Brain (organoid and tissue), 16 donors: ENCODE measurements at places on chromosomes 3 and 15.

DNA sequence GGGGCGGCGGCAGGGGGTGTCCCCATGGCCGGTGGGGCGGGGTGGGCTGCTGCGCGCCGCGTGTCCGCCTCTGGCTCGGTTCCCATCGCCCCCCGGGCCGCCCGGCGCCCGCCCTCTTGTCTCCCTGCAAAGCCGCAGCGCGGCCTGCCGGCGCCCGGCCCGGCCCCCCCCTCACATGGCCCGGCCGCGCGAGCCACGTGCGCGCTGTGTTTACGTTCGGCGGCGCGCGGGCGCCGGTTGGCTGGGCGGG is 502 bp downstream of the NR1D2 start:
- no peak for DNase-seq

DNA sequence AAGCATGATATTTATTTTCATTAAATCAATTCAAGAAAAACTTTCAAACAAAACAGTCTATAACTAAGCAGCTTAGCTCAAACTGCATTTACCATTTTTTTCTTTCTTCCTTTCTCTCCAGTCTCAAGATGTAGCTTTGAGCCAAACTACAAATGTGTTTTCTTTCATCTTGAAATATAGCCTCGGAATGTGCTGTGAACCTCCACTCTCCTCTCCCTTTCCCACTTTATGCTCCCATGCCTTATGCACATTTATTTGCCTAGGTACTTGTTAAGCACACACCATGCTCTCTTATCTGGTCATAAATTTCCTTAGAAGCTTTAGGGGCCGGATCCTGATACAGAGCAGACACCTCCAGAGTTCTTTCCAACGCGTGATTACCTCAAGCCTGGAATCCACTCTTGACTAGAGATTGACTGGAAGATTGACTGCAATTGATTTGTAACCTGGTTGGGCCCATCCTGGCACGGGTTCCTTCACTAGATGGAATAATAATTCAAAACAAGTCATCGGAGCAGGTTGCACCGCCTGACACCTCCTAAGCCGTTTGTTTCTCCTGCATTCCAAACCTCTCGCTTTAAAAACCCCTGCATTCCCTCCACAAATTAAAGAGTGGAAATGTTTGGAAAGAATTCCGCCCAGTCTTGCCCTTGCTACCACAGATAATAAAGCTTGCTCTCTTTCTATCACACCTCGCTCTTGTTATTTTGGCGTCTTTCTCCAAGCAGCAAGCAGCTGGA is 344.7 kb downstream of the CHL1 start:
- no peak for DNase-seq

DNA sequence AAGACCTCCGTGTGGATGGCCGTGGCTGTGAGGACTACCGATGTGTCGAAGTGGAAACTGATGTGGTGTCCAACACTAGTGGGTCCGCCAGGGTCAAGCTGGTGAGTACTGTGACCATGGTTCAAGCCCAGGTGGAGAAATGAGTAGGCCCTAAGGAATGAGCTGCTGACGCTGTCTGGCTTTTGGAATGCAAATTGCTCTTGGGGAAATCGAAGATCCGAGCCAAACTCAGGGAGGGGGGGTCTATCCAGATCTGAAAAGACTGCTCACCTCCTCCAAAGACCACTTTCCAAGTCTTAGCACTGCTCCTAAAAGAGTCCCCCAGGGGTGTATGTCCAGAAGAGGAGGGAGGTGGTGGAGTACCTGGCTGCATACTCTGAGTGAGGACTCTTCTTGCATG is 13.1 kb downstream of the EXOSC7 start:
- DNase-seq, result no peak

DNA sequence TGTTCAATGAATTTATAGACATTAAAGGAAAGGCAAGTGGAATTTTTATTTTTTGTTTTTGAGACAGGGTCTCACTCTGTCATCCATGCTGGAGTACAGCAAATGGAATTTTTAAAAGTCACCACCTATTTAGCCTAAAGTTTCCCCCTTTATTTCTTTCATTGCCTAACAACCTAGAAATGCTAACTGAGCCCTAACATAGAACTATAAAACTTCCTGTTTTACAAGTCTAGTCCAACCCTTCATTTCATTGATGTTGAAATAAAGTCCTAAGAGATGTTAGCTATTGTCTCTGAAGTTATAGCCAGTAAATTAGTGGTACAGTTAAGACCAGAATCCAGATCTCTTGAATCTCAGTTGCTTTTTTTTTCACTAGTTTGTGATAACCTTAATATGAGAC is 39.0 kb downstream of the MAPK6 start:
- DNase-seq, result no peak

DNA sequence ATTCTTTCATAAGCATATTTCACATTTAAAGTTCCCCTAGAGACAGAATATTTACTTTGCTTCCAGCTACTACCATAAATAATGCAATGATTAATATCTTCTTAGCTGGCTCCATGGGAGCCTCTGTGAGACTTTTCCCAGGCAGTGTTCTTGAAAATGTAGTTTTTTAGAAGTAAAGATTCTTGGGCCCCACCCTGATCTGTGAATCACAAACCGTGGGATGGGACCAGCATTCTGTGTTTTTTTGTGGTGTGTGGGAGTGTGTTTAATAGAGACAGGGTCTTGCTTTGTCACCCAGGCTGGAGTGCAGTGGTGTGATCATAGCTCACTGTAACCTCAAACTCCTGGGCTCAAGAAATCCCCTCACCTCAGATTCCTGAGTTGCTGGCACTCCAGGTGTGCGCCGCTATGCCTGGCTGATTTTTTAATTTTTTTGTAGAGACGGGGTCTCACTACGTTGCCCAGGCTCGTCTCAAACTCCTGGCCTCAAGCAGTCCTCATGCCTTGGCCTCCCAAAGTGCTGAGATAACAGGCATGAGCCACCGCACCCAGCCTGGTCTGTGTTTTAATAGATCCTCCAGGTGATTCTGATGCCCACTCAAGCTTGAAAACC is 83.0 kb downstream of the KLHL25 start:
- no peak for DNase-seq

DNA sequence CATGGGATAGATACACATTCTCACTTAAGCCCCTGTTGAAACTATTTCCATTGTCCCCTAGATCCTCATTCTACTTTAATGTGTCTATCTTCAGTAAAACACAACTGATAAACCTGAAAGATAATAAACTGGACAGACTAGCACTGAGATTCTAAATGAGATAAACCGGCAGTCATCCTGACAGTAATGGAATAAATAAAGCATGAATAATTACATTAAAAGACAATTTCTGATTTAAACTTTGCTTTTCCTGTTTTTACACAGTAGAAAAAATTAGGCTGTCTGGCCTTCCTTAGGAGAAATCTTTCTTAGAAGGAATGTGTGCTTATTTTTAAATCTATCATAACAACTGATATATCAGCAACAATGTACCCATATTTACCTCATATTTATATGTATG is 232.4 kb downstream of the FHIT start:
- no peak for DNase-seq

- DNase-seq, result no peak
Measured at GRCh38 chr15:69853544-69853951, 244.2 kb downstream of the TLE3 start.
